ENCODE measurements at places on chromosomes 1 and 21.

- H3K4me3 ChIP-seq: no peak overlapping the region
- DNase-seq: no peak
- H3K4me1 ChIP-seq: no peaks in the 10 kb centered on the region
- peaks cover 2% of the 10 kb centered on the region for H3K27me3 ChIP-seq
Observed at GRCh38 chr1:184514447-184514846, 127.6 kb downstream of the C1orf21 start.

GRCh38 chr1:178565586-178565985, 52.7 kb downstream of the TEX35 start:
- peaks cover 2% of the 10 kb centered on the region for H3K4me1 ChIP-seq
- DNase-seq: no peak
- H3K36me3 ChIP-seq: no peaks in the 10 kb centered on the region
- no peaks in the 10 kb centered on the region for H3K27me3 ChIP-seq
- H3K4me3 ChIP-seq: no peak overlapping the region

GRCh38 chr21:33290441-33290840, 24.3 kb downstream of the IL10RB start:
- no peak overlapping the region for H3K27ac ChIP-seq
- H3K4me1 ChIP-seq: peaks cover 7% of the 10 kb centered on the region
- peaks cover 50% of the 10 kb centered on the region for H3K36me3 ChIP-seq
- H3K4me3 ChIP-seq: no peak overlapping the region

DNA sequence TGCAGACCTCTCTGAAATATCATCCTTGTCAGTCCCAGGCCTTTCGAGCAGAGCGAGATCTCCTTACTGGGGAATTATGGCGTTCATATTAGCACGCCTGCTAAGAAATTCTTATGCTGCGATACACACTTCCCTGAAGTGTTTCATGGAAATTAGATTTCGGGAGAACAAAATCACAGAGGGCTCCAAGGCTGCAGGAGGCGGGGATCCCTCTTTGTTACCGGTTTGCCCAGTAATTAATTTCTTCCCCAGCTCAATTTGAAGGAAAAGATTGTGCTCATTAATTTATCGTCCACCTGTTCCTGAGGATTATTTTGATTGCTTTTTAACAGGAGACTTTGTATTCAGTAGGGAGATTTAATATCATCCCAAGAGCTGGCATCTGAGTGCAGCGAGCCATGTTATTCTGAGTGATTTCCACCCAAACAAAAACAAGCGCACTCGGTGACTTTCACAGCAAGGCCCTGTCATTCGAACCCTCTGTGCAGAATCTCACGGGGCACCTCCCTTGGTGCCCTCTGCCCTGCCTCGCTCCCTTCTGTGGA, 202.3 kb upstream of the GALNT2 start:
- H3K27ac ChIP-seq: no peak overlapping the region
- no peaks in the 10 kb centered on the region for H3K36me3 ChIP-seq
- H3K4me1 ChIP-seq: peaks cover 2% of the 10 kb centered on the region
- DNase-seq: no peak
- no peak overlapping the region for H3K4me3 ChIP-seq

DNA sequence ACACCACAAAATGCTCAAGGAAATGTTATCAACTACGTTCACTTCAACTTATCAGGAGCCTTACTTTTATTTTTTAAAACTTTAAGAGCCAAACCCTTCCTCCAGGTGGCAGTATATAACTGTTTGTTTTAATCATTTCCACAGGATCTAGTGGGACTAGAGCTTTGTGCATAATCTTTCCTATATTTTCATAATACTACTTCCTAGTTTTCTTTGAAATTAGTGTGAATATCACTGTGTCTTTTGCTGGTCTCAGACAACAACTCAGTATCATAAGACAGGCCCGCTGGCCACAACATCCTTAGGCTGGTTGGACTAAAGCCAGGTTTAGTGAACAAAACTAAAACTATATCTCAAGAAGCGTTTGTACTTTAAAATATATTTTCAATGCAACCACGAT, 145.5 kb downstream of the TIAM1 start:
- peaks cover 41% of the 10 kb centered on the region for H3K36me3 ChIP-seq
- H3K27me3 ChIP-seq: no peaks in the 10 kb centered on the region
- no peak overlapping the region for H3K27ac ChIP-seq
- DNase-seq: no peak

GRCh38 chr1:6652986-6653385, 28.3 kb downstream of the THAP3 start:
- H3K4me1 ChIP-seq: peaks cover 4% of the 10 kb centered on the region
- no peak overlapping the region for H3K27ac ChIP-seq
- H3K4me3 ChIP-seq: no peak overlapping the region
- peaks cover 14% of the 10 kb centered on the region for H3K36me3 ChIP-seq
- no peak for DNase-seq

Measured in activated CD4-positive, alpha-beta T cell treated with anti-CD3 and anti-CD28 coated beads, Interleukin-2, amount 10 ng/mL, durations not matched to agents 24 days and 14 days (primary cell).